ENCODE measurements at places on chromosomes 1 and 21.
A peak's percentile ranks its signal among the peaks of the same experiment; 100 is the strongest.

- DNase-seq, result peak; percentile 87
Measured at GRCh38 chr1:149885339-149886120, 13.8 kb upstream of the BOLA1 start.

DNA sequence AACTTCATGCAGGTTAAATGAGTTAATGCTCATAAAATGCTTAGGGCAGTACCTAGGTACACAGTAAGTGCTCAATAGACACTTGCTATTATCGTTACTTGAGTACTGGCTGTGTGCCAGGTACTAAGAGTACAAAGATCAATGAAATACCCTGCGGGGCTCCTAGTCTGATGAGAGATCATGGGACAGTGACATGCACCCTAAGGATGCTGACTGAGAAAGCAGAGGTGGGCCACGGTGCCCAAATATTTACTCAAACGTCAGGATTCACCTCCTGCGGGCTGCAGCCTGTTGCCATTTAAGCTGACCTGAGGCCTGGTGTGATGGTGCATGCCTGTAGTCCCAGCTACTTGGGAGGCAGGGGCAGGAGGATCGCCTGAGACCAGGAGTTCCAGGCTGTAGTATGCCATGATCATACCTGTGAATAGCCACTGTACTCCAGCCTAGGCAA is 19.8 kb upstream of the LUZP1 start:
- no peak for DNase-seq

DNA sequence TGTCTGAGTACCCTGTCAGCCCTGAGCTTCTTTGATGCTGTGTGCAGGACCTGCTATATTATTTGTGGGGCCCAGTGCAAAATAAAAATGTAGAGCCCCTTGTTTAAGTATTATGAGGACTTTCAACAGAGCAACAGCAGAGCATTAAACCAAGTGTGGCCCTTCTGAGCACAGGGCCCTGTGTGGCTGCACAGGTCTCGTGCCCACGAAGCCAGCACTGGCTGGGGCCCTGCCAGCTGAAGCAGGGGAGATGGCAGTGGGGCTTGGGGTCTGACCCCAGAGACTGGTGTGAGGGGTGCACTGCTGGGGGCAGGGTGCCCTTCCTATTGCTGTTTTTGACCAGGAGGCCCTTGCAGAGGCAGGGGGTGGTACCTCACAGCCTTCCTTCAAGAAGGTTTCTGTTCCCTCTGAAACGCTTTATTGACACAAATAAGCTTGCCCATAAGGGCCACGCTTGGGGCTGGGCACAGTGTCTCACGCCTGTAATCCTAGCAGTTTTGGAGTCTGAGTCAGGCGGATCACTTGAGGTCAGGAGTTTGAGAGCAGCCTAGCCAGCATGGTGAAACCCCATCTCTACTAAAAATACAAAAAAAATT is 2.2 kb upstream of the SEMA4A start:
- DNase-seq, result peak; percentile 70

- DNase-seq, result no peak
Measured at GRCh38 chr1:6185635-6186382, 5.7 kb upstream of the CHD5 start.

DNA sequence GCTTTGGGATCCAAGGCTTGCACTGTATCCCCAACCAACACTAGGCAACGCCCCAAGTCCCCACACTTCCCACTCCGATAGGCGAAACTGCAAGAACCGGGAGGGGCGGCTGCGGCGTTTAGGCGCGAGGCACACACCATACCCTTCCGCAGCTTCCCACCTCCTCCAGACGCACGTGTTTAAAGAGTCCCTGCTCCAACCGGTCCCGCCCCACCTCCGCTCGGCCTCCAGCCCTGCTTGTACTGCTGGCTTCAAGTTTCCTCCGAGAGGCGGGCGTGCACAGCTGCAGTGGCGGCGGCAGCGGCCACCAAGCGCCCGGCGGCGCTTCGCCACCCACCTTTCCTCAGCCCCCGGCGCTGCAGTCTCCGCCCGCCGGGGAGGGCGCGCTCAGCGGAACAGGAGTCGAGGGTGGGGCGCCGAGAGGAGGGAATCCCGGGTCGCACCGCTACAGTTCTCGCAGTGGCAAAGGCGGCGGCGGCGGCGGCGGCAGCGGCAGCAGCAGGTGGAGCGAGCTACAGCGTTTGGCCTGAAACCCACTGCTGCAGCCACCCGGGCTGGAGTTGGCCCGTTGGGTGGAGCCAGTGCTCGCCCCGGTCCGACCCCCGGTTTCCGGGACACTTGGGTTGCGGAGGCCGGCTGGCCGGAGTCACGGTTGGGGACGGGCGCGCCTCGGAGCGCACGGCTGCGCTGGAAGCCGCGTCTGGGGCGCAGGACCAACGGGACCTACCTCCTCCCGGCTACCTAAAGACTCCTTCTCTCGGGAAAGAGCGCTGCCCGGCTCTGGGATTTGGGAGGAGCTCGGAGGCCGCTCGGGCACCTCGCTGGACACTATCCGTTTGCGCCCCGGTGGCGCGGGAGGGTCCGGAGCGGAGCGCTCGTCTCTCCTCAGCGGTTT is at the start of gene CNIH3:
TSS of gene CNIH3 (plus strand) at position 457 of the 895 bp plus-strand sequence. CDS start 858 bp downstream, outside the sequence.
- DNase-seq, result peak; percentile 95

- no peak for DNase-seq
Measured at GRCh38 chr1:178716111-178716510, 8.9 kb upstream of the RALGPS2 start.

GRCh38 chr1:29569971-29570634 is 333.8 kb downstream of the PTPRU start:
- peak; percentile 100 for DNase-seq

DNA sequence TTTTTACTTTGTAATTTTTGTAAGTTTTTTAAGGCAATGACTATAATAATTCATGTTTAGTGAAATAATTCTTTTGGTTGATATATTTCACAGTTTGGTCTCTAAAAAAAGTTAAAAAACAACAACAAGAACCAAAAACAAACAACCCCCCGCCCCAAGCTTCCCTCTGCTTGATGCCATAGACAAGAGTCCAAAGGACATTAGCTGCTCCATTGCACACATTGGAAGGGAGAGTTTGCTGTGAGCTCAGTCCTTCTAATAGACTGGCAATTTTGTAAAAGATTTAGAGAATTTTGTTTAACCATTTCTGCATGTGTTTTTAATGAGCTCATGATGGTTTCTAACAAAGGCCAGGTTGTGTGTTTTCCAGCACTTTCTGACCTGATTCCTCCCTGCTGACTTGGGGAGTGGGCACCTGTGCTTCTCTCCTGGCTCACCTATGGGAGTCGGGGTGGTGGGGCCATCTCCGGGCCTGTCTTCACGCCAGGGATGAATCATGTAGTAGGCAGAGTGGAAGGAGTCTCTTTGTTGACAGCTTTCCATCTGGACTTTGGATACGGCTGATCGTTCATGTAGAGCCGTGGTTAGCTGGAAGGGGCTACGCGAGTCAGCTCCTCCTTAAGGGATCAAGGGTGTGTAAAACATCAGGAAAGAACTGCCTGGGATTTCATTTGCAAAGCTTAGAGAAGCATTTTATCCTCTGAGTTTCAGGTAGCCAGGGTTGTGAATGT is 14.1 kb downstream of the ZBTB18 start:
- no peak for DNase-seq

DNA sequence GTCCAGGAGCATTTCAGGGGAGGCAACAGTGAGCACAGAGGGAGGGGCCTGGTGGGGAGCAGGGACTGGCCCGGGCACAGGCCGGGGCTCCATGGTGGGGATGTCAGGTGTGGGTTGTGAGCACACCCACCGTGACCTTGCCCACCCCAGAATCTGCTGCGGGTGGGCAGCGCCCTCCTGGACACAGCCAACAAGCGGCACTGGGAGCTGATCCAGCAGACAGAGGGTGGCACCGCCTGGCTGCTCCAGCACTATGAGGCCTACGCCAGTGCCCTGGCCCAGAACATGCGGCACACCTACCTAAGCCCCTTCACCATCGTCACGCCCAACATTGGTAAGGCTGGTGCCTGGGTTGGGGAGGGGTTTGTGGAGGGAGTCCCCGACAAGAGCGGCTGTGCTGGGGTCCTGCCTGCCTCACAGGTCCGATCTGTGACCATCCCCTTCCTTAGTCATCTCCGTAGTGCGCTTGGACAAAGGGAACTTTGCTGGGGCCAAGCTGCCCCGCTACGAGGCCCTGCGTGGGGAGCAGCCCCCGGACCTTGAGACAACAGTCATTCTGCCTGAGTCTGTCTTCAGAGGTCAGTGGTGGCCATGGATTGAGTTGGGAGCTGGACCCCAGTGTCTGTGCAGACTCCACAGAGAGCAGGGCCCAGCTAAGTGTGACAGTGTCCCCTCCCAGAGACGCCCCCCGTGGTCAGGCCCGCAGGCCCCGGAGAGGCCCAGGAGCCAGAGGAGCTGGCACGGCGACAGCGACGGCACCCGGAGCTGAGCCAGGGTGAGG is 14.3 kb downstream of the PSRC1 start:
- no peak for DNase-seq

- peak; percentile 20 for DNase-seq
Measured at GRCh38 chr1:170967042-170967910, 31.9 kb downstream of the MROH9 start.

- no peak for DNase-seq
Measured at GRCh38 chr1:4394366-4394765, 260.0 kb upstream of the AJAP1 start.

DNA sequence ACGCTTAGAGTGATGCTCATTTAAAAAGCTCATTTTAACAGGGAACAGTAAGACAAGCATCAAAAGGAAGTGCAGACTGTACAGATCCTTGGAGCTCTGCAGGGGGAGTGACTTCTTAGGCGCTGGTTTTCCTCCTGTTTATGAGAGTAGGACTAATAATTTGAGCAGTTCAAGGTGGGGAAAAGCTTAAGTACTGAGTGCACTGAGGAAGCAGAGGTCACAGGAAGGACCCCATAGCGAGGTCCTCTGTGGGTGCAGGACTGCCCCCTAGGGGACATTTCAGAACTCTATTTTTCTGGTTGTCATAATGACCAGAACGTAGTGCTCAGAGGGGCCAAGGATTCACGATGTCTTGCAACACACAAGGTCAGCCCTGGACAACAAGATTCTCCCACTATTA is 112.1 kb downstream of the HLCS start:
- peak; percentile 34 for DNase-seq

DNA sequence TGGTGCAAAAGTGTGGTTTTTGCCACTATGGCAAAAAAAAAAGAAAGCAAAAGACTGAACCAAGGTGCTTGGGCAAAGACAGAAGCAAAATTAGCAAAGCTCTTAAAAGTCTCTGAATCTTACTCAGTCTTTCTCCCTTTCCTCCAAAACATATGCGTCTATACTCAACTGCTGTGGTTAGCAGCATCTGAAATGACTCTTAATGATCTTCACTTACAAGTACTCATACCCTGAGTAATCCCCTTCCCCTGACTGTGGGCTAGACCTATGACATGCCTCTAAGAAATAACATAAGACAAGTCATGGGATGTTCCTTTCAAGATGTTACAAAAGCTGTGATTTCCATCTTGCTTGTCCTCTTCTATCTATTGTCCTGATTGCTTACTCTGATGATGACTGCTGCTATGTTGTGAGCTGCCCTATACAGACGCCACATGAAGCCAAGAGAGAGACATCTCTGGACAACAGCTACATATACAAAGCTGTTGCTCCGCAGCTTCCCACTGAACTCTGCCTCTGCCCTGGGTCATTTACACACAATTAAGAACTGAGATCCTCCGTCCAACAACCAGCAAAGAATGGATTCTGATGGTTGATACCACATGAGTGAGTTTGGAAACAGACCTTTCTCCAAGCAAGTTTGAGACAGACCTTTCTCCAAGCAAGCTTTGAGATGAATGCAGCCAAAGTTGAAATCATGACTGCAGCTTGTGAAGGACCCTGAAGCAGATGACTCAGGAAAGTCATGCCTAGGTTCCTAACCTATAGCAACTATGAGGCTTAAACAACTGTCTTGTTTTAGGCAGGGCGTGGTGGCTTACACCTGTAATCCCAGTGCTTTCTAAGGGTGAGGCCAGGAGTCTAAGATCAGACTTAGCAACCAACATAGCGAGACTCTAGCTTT is 55.2 kb downstream of the PUM1 start:
- DNase-seq, result peak; percentile 69

- DNase-seq, result no peak
Measured at GRCh38 chr1:110220324-110220723, 10.2 kb downstream of the KCNC4 start.

GRCh38 chr1:112209493-112209892 is 186.5 kb upstream of the CTTNBP2NL start:
- DNase-seq, result no peak

DNA sequence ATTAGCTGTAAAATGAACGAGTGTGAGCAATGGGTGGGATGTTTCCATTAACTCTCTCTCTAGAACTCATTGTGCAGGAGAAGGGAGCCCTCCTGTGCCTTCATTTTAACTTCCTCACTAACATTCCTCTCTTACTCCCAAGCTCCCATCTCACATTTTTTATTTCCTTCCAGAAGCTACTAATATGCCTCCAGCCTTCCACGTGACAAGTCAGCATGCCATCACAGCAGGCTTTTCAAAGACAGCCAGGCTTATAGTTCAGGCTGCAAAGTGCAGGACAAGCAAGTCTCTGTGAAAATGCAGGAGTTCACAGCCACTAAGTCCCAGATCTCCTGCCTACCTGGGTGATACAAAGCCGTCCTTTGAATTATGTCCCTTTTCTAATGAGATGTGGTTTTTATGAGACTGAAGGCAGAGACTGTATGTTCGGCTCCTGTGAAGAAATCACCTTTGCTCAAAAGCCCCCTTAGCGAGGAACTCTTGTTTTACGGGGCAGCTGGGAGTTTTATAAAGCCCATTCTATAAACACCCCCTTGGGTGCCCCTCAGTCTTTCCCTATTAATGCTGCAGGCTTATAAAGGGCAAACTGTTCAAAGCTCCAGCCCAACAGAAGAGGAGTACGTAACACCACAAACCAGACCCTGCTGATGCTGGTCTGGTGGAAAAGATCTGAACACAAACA is 14.8 kb upstream of the ANGPTL7 start:
- no peak for DNase-seq

GRCh38 chr1:56527548-56528302 is 51.6 kb downstream of the PLPP3 start:
- DNase-seq, result no peak
